Right ventricle myocardium superior (tissue), 1 donor: ENCODE measurements at places on chromosomes 13 and 19. TPM values are rescaled to one million over a fixed set of nuclear protein-coding genes. Genes with fewer than 3 reads are reported as not detected.

FGF9 gene
- 9.5 TPM for total RNA-seq

OR10H2 gene
- total RNA-seq, result not detected

ZIC2 gene
- not detected for total RNA-seq

SPACA7 gene
- total RNA-seq, result not detected

RDH8 gene
- total RNA-seq, result not detected

MISP3 gene
- total RNA-seq, result 7.9 TPM

ZSCAN22 gene
- total RNA-seq, result 1.7 TPM

ERICH4 gene
- not detected for total RNA-seq

ENOX1 gene
- 7.5 TPM for total RNA-seq

SKA3 gene
- 0.32 TPM for total RNA-seq

JUNB gene
- total RNA-seq, result 23.9 TPM

CTU1 gene
- 4.9 TPM for total RNA-seq

ACP5 gene
- total RNA-seq, result 2.3 TPM

GRCh38 chr19:29672319-29672932 lies 7.2 kb downstream of the PLEKHF1 start:
- no peak for DNase-seq

- DNase-seq, result no peak
Observed at GRCh38 chr19:39969681-39970424, 1.1 kb upstream of the PSMC4 start.

- DNase-seq, result no peak
Observed at GRCh38 chr19:28915737-28916460, 297.1 kb downstream of the UQCRFS1 start.

GRCh38 chr19:56969156-56969555 lies 128.6 kb upstream of the PEG3 start:
- no peak for DNase-seq

DNA sequence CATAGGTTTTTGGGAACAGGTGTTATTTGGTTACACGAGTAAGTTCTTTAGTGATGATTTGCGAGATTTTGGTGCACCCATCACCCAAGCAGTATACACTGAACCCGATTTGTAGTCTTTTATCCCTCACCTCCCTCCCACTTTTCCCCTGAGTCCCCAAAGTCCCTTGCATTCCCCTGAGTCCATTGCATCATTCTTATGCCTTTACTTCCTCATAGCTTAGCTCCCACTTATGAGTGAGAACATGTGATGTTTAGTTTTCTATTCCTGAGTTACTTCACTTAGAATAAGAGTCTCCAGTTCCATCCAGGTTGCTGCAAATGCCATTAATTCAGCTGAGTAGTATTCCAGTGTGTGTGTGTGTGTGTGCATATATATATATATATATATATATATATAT lies 97.2 kb upstream of the EDNRB start:
- no peak for DNase-seq

DNA sequence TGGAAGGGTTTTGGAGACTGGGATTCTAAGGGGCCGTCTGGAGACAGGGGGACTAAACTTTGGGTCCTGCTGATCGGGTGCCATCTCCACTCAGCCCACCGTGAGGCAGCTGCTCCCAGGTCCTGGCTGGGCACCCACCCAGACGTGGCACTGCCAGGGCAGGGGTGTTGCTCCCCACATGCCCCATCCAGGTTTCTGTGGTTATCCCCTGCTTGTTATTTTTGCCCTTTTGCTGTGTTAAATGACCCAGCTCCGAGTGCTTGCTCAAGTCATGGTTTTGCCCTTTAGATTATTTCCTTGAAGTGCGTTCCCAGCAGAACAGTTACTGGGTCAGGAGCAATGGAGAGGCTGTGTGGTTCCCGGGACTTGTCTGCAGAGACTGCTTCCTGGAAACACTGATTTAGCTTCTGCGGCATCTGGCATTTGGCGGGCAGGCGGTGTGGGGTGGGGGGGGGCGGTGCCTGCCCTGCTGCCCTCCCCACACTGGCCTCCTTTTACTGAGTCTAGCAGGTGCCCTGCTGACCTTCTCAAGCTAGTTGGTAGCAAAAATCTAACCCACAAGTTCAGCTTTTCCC lies 1.9 kb downstream of the RAB11B start:
- peak; percentile 64 for DNase-seq

DNA sequence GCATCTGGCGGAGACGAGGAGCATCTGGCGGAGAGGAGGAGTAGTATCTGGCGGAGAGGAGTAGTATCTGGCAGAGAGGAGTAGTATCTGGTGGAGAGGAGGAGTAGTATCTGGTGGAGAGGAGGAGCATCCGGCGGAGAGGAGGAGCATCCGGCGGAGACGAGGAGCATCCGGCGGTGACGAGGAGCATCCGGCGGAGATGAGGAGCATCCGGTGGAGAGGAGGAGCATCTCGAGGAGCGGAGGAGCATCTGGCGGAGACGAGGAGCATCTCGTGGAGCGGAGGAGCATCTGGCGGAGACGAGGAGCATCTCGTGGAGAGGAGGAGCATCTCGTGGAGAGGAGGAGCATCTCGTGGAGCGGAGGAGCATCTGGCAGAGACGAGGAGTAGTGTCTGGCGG lies 18.6 kb downstream of the C13orf46 start:
- DNase-seq, result peak; percentile 20

DNA sequence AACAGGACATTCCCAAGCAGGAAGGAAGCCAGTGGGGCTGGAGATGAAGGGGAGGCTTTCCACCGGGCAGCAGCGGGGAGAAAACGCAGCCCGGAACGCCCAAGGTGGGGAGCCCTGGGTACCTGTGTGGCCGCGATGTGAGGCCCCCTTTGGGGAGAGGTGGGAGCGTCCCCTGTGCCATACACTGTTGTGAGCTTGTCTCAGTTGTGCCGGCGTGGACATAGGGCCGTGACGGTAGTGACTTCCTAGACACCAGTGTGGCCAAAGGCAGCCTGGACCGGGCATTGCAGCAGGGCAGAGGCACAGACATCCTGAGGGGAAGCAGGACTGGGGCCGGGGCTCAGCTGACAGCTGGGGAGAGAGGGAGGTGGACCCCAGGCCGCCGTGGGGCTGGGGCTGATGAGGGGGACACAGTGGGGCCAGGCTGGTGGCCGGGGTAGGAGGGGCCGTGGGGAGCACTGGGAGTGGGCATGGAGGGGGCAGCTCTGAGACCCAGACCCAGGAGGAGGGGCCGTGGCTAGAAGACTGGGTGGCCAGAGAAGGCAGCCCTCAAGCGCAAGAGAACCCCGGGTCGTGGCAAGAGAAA lies 38.5 kb upstream of the TFDP1 start:
- no peak for DNase-seq

- DNase-seq, result no peak
Observed at GRCh38 chr13:20360041-20360491, 127.9 kb upstream of the GJB6 start.

- DNase-seq, result no peak
Observed at GRCh38 chr19:34430738-34431625, 2.8 kb downstream of the UBA2 start.

DNA sequence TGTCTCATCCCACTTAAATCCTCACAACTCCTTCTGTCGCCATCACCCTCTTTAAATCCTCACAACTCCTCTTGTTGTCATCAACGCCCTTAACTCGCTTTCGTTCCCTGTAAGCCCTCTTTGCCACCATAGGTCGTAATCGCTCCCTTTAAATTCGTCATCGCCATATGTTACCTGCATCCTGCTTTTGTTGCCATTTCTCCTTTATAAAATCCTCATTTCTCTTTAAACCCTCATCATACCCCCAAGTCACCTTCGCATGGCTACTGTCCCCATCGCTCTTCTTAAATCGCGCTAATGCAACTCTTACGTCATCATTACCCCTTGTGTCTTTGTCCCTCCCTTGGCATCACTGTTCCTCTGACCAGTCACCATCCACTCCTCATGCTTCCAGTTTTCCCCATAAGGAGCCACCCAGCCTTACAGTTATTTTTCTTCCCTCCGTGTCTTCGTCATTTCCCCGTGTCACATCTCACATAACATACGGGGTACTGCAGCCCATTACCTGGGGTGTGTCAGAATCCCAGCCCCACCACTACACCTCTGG lies 539 bp downstream of the PLD3 start:
- DNase-seq, result no peak

GRCh38 chr19:51783372-51783771 lies 11.6 kb upstream of the FPR3 start:
- DNase-seq, result no peak

GRCh38 chr19:47623921-47624391 lies 15.0 kb downstream of the BICRA start:
- no peak for DNase-seq

GRCh38 chr19:53853707-53854106 lies 14.0 kb upstream of the MYADM start:
- DNase-seq, result no peak

- no peak for DNase-seq
Observed at GRCh38 chr13:101111894-101112293, 304.4 kb downstream of the NALCN start.

DNA sequence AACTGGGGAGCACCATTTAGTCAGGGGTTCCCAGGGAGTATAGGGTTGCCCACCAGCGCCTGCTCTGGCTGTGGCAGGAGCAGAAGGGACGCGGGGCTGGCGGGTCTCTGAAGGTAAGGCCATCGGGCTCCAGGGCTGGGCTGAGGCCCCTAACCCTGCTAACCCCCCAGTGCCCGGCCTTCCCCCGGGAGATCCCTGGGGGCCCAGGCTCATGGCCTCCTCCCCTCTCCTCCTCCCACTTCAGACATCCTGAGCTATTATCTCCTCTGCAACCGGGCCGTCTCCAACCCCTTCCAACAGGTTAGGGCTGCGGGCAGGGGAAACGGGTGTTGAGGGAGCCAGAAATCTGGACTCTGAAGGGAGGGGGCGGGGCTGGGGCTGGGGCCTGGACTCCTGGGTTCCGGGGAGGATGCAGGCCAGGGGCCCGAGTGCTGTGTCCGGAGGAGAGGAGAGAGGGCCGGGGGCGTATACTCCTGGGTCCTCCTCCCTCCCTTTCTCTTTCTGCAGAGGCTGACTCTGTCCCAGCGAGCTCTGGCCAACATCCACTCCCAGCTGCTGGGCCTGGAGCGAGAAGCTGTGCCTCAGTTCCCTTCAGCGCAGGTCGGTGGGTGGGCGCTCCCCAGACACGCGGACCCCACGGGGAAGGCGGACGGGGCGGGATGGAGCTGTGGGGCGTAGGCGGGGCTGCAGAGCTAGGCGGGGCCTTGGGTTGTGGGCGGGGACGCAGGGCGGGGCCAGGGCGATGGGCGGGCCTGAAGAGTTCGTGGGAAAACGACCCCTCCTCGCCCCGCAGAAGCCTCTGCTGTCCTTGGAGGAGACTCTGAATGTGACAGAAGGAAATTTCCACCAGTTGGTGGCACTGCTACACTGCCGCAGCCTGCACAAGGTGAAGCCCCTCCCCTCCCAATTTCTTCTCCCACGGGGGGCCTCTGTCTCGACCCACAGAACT lies 15.3 kb downstream of the TTYH1 start:
- peak; percentile 56 for DNase-seq

DNA sequence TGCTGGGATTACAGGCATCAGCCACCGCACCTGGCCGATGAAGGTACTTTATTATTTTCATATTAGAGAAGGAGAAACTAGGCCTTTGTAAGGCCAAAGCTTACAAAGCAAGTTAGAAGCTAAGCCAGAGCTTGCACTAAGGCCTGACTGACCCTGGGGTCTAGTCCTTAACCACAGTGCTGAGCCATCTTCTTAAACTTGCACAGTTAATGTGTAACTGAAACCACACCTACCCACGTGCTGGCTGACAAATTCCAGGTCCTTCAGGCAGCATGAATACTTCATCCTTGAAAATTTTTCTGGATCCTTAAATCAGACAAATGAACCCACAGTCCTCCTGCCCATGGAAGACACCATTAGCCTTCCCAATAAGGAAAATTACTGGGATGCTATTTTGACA lies 880.6 kb downstream of the UQCRFS1 start:
- no peak for DNase-seq

- DNase-seq, result no peak
Observed at GRCh38 chr13:27250833-27251165, 559 bp upstream of the RPL21 start.

DNA sequence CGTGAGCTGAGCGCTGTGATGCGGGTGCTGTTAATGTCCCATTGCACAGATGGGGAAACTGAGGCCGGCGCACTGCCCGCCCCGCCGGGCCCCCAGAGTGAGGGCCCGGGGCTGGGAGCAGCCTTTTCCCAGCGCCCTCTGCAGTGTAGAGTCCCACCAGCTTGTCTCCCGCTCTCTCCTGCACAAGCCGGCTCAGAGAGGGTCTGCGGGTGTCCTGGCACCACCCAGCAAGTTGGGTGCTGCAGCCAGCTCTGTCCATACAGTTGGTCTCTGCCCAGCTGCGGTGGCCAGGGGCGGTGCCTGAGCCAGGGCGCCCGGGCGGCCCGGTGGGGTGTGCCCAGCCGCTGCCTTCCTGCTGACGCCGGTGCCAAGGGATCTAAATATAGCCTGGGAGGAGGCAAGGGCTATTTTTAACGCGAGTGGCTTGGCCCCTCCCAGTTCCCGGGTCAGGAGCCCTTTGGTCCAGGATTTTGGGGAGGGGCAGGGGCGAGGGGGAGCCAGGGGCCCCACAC lies 19.3 kb downstream of the GADD45B start:
- DNase-seq, result peak; percentile 89

- no peak for DNase-seq
Observed at GRCh38 chr19:48368936-48369335, 4.8 kb downstream of the SYNGR4 start.

- DNase-seq, result no peak
Observed at GRCh38 chr13:51518827-51519226, 65.4 kb upstream of the WDFY2 start.

DNA sequence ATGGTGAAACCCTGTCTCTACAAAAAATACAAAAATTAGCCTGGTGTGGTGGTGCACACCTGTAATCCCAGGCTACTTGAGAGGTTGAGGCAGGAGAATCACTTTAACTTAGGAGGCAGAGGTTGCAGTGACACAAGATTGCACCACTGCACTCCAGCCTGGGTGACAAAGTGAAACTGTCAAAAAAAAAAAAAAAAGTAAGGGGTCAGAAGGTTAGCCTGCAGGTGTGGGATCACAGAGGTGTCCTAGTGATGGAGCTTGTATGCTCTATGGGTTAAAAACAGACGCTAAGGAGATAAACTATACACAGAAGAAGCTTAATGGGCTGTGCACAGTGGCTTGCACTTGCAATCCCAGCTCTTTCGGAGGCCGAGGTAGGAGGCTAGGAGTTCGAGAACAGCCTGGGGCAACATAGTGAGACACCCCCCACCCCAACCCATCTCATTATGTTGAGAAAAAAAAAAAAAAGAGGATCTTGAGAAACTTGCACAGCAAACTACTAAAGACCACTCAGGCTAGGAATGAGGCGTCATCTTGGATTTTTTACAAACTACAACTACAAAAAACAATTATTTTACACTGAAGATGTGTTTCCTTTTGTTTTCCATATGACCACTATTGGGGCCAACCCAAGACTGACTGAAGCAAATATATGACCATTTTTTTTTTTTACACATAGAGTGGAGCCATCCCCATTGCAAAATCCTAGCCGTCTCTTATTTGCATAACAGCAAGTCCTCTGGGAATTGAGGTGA lies 7.9 kb downstream of the FOSB start:
- DNase-seq, result no peak

- no peak for DNase-seq
Observed at GRCh38 chr13:113404723-113405471, 41.0 kb upstream of the GRTP1 start.

DNA sequence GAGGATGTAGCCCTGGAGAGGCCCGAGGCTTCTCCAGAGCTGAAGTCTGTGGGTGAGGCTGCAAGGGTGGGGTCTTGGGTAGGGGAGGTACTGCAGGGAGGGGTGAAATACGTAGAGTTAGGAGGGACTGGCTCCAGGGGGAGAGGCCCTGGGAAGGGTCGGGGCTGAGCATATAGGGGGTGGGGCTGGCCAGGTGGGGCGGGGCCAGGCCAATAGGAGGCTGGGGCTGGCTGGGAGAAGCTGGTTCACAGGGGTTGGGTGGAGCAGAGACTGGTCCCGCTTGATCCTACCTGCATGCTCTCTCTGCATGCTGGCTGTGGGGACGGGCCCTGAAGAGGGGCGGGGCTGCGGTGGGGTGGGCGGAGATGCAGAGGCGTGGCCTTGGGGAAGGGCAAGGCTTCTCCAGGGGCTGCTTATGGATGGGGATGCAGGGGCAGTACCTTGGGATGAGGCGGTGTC lies 51.9 kb downstream of the CELF5 start:
- DNase-seq, result no peak
